Bronchial smooth muscle cell (primary cell): ENCODE measurements at places on chromosomes 5 and 9. TPM values are rescaled to one million over a fixed set of nuclear protein-coding genes. Genes with fewer than 3 reads are reported as not detected.

The CER1 gene
- total RNA-seq, result not detected in 2 replicates

The TBC1D13 gene
- 9.0 and 10.8 TPM in 2 replicates for total RNA-seq

The GRIA1 gene
- 0.16 TPM in 1 of 2 replicates, not detected in the other for total RNA-seq

The PCDHGA11 gene
- 7.0 and 12.0 TPM in 2 replicates for total RNA-seq

The GADD45G gene
- total RNA-seq, result 0.32 and 3.3 TPM in 2 replicates

The IL4 gene
- not detected in 2 replicates for total RNA-seq

The TUBB4B gene
- total RNA-seq, result 84.7 and 125 TPM in 2 replicates

The NAIP gene
- total RNA-seq, result 2.1 and 5.0 TPM in 2 replicates

The KCNV2 gene
- not detected in 2 replicates for total RNA-seq

The SLC36A3 gene
- total RNA-seq, result not detected in 2 replicates

The SLC6A7 gene
- not detected in 2 replicates for total RNA-seq

The AMBP gene
- 0.16 and 0.86 TPM in 2 replicates for total RNA-seq

The MARCOL gene
- not detected in 2 replicates for total RNA-seq

The BARHL1 gene
- not detected in 2 replicates for total RNA-seq

The PCDHA6 gene
- total RNA-seq, result 0.17 and 0.32 TPM in 2 replicates

The SKIC3 gene
- 117 and 149 TPM in 2 replicates for total RNA-seq
